ENCODE measurements at places on chromosomes 16 and 17.

GRCh38 chr17:80112471-80113032, 11.2 kb downstream of the GAA start:
- no peak for DNase-seq

DNA sequence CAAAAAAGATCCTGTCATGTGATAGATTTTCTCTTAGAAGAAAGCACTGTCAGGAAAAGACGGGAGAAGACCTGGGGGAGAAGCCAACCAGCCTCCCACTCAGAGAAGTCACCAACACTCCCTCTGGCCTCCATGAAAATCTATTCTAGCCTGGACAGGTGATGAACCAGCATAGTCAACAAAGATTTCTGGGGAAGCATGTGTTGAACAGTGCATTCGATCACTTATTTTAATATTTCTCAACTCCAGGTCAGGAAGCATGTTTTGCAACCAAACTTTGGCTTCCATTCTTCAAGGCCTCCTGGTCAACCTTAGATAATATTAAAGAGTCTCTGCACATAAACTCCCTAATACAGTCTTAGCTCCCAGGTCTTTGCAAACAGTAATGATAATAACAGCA, 74.7 kb upstream of the ERCC4 start:
- no peak for DNase-seq

DNA sequence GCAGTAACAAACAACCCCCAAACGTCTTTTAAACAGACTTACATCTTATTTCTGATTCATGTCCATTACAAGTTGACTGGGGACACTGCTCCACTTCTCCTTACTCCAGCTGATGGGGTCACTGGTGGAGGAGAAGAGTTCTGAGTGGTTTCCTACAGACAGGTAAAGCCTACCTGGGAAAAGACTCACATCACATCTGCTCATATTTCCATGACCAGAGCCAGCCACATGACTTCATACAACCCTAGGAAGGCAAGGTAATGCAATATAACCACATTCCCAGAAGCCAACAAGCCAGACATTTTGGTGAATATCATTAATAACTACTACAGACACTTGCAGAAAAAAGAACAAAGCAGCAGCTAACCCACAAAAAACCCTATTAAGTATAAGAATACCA, 90.5 kb upstream of the IRX6 start:
- DNase-seq = no peak

DNA sequence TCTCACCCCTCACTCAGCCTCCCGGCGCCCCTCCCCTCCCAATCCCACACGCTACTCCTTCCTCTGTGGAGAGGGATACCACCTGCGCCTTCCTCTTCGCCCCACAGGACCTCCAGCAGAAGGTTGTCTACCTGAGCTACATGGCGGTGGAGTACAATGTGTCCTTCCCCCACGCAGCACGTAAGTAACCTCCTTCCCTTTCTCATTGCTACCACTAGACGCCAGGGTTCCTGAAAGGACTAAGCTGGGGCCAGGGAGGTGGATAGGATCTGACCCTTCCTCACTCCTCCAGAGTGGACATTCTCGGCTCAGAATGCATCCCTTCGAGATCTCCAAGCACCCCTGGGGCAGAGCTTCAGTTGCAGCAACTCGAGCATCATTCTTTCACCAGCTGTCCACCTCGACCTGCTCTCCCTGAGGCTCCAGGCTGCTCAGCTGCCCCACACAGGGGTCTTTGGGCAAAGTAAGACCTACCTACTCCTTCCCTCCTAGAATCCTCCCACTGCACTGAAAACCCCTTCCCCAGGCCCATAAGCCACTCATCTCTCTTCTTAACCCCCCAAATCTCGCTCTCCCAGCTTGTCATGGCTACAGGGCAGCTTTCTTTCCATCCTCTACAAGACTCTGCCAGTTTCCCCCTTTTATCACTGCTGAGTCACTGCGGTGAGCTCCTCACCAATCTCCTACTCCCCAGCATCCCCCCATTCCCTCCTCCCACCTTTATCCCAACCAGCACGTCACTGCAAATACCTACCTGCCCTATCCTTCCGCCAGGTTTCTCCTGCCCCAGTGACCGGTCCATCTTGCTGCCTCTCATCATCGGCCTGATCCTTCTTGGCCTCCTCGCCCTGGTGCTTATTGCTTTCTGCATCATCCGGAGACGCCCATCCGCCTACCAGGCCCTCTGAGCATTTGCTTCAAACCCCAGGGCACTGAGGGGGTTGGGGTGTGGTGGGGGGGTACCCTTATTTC, 1.5 kb downstream of the CD68 start:
- DNase-seq = no peak

- DNase-seq = no peak
Observed at GRCh38 chr17:76277300-76278267, 12.4 kb downstream of the UBALD2 start.

DNA sequence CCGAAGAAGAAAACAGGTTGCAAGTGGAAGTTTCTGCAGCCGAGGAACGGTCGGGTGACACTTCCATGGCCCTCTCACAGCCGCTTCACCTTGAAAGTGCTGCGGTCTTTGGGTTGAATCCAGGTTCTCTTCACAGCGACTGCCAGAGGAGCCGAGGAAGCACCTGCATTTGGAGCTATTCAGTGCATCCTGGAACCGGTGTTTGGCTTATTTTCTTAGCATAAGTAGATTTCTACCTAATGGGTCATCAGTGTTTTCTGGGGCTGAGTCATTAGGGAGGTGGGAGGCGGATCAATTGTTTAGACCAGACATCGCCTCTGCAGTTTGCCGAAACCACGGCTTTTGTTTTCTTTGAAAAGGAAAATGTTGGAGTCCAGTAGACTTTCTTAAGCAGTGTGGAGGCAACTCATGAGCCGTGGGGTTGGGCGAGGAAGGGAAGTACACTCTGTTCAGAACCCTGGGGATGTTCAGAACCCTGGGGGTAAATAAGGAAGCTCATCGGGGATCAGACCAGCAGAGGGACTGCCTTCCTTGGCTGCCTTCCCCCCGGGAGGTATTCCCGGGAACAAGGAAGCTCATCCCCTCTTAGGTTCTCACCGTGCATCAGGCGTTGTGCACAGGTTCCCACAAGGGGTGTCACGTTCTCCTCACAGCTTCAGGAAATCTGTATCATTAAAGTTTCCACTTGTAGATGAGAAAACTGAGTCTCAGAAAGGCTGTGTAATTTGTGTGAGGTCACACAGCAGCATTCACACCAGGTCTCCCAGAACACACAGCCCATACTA, 361.5 kb downstream of the SNX29 start:
- no peak for DNase-seq

GRCh38 chr16:24471561-24472350, 67.6 kb upstream of the RBBP6 start:
- no peak for DNase-seq

DNA sequence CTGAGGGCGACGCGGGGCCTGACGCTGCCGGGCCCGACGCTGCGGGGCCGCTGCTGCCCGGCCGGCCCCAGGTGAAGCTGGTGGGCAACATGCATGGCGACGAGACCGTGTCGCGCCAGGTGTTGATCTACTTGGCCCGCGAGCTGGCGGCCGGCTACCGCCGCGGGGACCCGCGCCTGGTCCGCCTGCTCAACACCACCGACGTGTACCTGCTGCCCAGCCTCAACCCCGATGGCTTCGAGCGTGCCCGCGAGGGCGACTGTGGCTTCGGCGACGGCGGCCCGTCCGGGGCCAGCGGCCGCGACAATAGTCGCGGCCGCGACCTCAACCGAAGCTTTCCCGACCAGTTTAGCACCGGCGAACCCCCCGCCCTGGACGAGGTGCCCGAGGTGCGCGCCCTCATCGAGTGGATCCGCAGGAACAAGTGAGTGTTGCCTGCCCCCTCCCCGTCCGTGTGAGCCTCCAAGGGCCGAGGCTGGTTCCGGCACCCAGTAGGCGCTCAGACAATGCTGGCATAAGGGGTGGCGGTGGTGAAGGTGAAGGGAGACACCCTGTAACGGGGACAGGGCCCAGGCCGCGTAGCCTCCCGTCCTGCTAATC, 676 bp downstream of the CPD start:
- no peak for DNase-seq

- no peak for DNase-seq
Observed at GRCh38 chr16:88595921-88596320, 25.7 kb downstream of the ZC3H18 start.

DNA sequence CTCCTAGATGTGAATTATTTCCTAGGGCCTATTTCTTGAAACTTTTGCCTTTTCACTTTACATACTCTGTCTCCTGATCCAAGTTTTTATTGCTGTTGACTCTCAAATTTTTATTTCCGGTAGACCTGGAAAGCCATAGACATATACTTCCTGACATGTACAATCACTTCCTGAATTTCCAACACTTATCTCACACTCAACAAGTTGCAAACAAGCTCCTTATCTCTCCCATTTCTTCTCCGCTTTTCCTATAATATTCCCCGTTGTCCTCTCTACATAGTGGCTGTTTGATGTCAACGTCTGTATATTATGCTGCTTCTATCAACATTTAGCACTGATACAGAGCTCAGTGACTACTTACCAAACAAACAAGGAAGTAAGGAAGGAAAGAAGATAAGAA, 59.3 kb downstream of the IKZF3 start:
- DNase-seq = no peak

DNA sequence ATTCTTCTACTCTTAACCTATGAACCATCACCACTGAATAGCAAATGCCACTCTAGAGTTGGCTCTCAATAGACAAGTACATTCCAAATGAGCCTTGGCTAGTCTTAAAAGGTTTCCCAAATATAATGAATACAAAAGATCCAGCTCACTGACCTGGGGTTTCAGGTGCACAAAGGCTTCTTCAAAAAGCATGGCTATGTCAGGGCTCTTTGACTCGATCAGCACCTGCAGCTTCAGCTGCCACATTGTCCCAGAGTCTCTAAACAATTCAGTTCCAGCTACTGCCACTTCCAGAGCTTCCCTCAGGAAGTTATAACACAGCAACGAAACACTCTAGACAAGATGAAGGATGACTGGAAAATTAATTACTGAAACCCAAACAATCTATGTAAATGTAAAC, 16.0 kb upstream of the COPRS start:
- DNase-seq = no peak

DNA sequence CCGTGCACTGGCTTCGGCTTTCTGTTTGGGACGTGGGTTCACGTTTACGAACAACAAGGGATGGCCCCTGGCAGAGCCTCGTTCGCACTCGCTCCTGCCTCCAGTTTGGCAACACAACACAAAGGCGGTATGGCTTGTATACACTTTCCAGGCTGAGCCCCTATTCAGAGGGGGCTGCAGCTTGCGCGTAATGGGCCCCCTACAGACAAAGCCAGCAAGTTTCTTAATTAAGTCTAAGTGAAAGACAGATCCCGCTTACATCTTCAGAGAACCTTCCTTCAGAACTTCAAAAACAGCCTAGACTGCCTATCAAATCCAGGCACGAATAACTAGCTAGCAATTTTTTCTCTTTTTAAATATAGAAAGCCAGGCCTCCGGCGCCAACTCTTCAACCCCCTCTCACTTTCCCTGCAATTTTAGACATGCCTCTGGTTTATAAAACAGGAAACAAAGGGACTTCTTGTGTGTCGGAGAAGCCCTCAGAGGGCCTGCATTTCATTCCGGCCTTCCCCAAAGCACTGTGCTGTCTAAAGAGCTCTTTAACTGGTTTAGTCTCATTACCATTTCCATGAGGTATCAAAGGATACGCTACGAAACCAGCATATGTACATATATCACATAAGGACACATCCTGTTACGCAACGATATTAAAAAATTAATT, 244.9 kb downstream of the STX8 start:
- no peak for DNase-seq
